ENCODE measurements at places on chromosomes 6 and 20.

DNA sequence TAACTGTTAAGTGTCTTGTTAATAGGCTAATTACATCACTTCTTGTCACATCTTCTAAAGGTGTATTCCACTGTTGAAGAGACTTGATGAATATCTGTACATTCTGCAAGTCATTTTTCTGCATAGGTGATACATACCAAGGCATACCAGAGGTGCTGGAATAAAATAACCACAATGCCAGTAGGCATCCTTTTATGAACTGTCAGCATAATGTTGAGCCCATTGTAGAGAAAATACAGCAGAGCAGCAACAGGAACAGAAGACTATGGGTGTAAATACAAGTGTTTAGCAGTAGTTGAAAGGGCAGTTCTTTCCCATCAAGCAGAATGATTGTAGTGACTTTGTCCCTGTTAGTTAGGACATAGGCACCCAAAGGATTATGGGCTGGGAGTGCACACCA, 44.4 kb upstream of the ZNF337 start:
- no peak for DNase-seq

DNA sequence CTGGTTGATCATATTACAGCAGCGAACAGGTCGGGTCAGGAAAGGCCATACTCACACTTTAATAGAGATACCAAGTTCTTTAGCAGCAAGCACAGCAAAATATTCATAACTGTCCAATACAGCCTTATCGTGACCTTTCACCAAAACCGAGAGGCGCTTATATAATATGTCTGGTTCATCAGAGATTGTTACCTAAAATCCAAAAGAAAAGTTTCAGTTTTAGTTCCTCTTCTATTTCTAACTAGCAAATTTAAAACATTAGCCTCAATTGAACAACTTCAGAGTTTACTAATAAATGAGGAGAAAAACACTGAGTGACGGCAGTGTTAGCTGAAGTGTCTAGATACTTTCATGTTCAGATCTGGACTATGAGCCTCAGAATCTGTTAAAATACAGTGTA, 5.9 kb downstream of the MRPS10 start:
- DNase-seq = no peak

DNA sequence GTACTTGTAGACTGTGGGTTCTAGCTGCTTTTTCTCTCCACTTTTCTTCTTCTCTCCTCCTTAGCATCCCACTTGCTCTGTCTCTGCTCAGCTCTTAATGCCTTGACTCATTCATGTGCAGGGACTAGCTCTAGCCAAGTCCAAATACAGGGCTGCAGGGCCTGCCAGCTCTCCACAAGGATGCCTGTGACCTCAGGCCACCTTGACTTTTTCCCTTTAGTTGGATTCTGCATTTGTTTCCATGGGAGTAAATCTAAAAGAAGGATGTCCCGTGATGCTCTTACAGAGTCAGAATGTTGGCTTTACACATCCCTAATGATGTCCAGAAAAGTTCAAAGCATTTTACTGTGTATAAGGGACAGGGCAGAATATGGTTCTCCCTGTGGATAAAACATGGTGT, 101.8 kb upstream of the PREP start:
- DNase-seq = no peak

DNA sequence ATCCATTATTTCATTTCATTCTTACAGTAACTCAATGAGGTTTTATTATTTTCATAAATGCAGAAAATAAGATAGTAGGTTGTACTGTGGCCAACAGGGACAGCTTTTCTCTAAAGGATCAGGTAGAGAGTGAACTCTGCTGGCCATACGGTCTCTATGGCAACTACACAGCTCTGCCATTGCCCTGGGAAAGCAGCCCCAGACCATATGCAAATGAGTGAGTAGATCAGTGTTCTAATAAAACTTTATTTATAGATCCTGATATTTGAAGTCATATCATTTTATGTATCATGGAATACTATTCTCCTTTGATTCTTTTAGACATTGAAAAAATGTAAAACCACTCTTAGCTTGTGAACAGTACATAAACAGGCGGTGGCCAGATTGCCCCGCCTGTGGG, 192.5 kb upstream of the RREB1 start:
- DNase-seq = no peak

- DNase-seq = no peak
These were observed 18.3 kb downstream of the KIF16B start for GRCh38 chr20:16554766-16555543.

- DNase-seq = no peak
These were observed 72.3 kb upstream of the IPCEF1 start for GRCh38 chr6:154428897-154429296.

Measured in HepG2 (cell line).